ENCODE measurements at places on chromosomes 16 and 17. TPM values are rescaled to one million over a fixed set of nuclear protein-coding genes. Genes with fewer than 3 reads are reported as not detected.

The FBXW10B gene
- total RNA-seq: 0.64 TPM

The ZG16 gene
- not detected for total RNA-seq

The AURKB gene
- not detected for total RNA-seq

The NPB gene
- total RNA-seq: 2.1 TPM

The KRT31 gene
- not detected for total RNA-seq

- no peak overlapping the region for H3K27ac ChIP-seq
- no peak overlapping the region for H3K4me3 ChIP-seq
- no peaks in the 10 kb centered on the region for H3K4me1 ChIP-seq
- H3K36me3 ChIP-seq: no peaks in the 10 kb centered on the region
- no peak for DNase-seq
Observed at GRCh38 chr17:17645961-17646360, 35.3 kb upstream of the RAI1 start.

- H3K4me1 ChIP-seq: no peaks in the 10 kb centered on the region
- H3K27me3 ChIP-seq: no peaks in the 10 kb centered on the region
- H3K27ac ChIP-seq: no peak overlapping the region
- no peak for DNase-seq
- H3K4me3 ChIP-seq: no peak overlapping the region
- H3K36me3 ChIP-seq: no peaks in the 10 kb centered on the region
Observed at GRCh38 chr16:85963753-85964285, 64.9 kb downstream of the IRF8 start.

DNA sequence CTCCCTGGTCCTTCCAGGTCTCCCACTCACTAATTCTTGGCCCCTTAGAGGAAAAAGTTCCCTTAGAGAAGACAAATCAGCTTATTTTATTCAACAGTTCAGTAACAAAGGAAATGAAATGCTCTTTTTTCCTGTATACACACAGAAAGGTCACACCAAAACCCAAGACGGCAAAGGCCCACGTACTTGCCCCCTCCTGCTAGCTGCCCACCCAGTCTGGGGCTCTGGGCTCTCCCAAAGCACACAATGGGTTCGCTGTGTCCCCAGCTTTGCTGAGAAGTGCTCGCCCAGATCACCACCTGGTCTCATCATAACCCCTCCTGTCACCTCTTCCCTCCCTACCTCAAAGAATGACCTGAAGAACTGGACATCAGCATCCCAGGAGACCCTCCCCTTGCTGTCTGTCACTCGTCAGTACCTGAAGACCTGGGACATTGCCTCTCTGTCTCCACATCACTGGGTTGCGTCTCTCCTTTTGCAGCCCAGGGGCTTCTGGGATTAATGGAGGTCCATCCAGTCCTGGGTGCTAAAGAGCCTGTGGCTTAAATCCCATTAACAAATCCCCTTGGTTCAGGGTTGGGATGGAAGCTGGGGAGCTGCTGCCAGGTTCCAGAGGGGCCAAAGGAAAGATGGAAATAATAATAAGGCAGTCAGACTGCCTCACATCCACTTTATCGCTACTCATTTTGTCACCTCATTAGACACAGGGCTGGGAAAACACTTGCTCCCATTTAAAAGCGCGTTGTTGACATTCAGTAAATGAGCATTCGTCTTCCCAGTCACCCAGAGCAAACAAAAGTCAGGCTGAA is 3.3 kb downstream of the SLC6A4 start:
- no peaks in the 10 kb centered on the region for H3K36me3 ChIP-seq
- H3K27me3 ChIP-seq: peaks cover 8% of the 10 kb centered on the region
- no peak overlapping the region for H3K27ac ChIP-seq
- H3K4me1 ChIP-seq: peaks cover 8% of the 10 kb centered on the region

DNA sequence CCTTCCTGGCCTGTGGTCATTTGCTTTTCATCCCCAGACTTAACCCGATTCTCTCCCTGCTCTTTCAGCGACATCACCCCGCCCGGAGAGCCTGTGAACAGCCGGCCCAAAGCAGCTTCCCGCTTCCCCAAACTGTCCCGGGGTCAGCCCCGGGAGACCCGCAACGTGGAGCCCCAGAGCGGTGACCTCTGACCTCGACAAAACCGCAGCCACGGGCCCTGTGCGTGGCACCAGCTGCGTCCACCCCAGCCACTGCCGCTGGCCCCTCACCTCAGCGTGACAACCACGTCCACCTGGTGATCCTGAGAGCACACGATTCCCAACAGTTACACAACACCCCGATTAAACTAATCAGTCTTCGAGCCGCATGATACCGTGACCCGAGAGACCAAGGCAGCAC is 235.2 kb downstream of the CPPED1 start:
- no peak for DNase-seq
- H3K4me1 ChIP-seq: no peaks in the 10 kb centered on the region
- H3K27ac ChIP-seq: no peak overlapping the region
- H3K36me3 ChIP-seq: no peaks in the 10 kb centered on the region
- H3K4me3 ChIP-seq: no peak overlapping the region
- no peaks in the 10 kb centered on the region for H3K27me3 ChIP-seq

- H3K27me3 ChIP-seq: no peaks in the 10 kb centered on the region
- peak overlapping the region; percentile 72 for H3K27ac ChIP-seq
- DNase-seq: peak; percentile 67
- peaks cover 12% of the 10 kb centered on the region for H3K4me1 ChIP-seq
- no peaks in the 10 kb centered on the region for H3K36me3 ChIP-seq
Observed at GRCh38 chr17:68576811-68577496, 24.2 kb downstream of the FAM20A start.

DNA sequence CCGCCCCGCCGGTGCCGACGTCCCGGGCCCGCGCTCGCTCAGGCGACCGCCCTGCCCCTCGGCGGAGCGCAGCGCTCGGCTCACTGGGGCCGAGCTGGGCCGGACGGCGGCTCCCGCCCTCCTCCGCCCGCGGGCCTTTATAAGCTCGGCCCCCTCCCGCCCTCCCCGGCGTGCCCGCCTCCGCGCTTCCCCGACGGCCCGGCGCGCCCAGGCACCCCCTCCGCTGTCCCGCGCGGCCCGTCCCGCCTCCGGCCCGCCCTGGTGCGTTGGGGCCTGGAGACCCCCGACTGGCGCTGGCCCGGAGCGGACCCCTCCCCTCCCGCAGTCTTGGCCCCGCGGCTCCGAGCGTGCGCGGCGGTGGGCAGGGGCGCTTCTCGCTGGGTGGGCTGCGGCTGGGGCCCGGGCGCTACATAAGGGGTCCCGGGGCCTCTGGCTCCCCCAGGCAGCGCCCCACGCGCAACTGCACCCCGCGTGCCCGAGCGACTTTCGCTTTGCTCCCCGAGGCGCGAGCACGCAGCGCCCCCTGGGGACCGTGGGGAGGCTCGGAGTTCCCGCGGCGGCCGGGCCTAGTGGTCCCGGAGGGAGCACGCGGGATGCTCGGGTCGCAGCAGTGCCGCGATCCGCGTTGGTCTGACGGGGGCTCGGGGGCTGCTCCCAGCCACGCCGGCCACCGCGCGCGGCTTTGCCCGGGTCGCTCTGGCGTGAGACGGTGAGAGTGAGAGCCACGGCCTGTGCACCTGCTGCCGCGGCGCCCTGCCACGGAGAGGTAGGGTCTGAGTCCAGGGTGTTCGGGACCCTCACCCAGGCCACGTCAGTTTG is at the start of gene PIEZO1:
PIEZO1 (minus strand) TSS at position 115 of the 819 bp plus-strand sequence. CDS start 256 bp downstream, outside the sequence.
- peak; percentile 80 for DNase-seq
- H3K36me3 ChIP-seq: no peaks in the 10 kb centered on the region
- no peaks in the 10 kb centered on the region for H3K27me3 ChIP-seq

DNA sequence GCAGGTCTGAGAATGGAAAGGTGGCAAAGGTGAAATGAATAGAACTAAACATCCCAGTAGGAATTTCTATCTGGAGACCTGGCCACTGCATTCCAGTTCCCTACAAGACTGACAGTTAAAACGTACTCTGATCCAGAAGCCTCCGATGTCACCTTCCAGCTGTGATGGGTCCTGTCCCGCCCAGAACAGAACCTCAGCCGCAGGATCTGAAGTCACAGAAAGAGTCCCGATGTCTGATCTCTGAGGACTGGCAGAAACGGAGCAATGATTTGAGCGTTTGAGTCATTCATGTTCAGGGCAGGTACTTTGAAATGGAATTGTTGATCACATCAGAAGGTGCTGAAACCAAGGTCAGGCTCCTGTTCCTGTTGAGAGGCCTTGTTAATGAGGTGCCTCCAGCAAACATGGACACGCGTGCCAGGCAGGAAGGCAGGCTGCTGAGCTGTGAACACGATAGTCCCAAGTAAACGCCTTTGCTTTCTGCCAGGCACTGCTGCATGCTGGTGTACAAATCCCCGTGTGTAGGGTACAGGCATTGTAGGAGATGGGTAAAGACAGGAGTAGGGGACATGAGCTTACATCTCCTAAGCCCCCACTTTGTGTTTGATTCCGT is 61.4 kb downstream of the VAT1L start:
- no peak overlapping the region for H3K4me3 ChIP-seq
- no peaks in the 10 kb centered on the region for H3K27me3 ChIP-seq
- no peaks in the 10 kb centered on the region for H3K4me1 ChIP-seq
- no peak for DNase-seq
- no peak overlapping the region for H3K27ac ChIP-seq

DNA sequence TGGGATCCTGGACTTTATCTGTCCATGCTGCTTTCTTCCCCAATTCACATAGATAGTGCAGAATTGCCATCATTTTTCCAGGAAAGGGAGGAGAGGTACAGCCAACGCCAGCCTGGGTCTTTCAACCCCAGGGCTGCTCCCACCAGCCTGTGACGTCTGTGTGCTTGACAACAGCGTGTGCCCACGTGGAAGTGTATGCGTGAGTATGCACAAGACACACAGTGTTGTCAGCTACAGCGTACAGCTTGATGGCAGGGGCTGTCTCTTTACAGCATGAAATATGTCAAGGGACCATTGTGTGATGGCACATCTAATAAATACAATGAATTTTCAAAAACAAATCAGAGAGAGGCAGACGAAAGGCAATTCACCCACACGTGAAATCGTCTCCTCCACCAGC is 62.3 kb downstream of the GSG1L start:
- H3K4me3 ChIP-seq: no peak overlapping the region
- no peaks in the 10 kb centered on the region for H3K4me1 ChIP-seq
- H3K27ac ChIP-seq: no peak overlapping the region
- H3K27me3 ChIP-seq: no peaks in the 10 kb centered on the region
- DNase-seq: no peak

GRCh38 chr16:17213025-17213424 is 257.7 kb downstream of the XYLT1 start:
- H3K27ac ChIP-seq: no peak overlapping the region
- H3K4me1 ChIP-seq: no peaks in the 10 kb centered on the region
- H3K4me3 ChIP-seq: no peak overlapping the region
- DNase-seq: no peak

- no peaks in the 10 kb centered on the region for H3K27me3 ChIP-seq
- peaks cover 11% of the 10 kb centered on the region for H3K4me1 ChIP-seq
- peak overlapping the region; percentile 94 for H3K4me3 ChIP-seq
- no peak for DNase-seq
- no peaks in the 10 kb centered on the region for H3K36me3 ChIP-seq
- peak overlapping the region; percentile 88 for H3K27ac ChIP-seq
Observed at GRCh38 chr16:67893743-67894399, 817 bp downstream of the PSKH1 start.

- DNase-seq: no peak
- no peaks in the 10 kb centered on the region for H3K4me1 ChIP-seq
- H3K27me3 ChIP-seq: no peaks in the 10 kb centered on the region
- H3K27ac ChIP-seq: no peak overlapping the region
- no peak overlapping the region for H3K4me3 ChIP-seq
Observed at GRCh38 chr17:73815474-73815873, 171.2 kb upstream of the SDK2 start.

- no peaks in the 10 kb centered on the region for H3K27me3 ChIP-seq
- H3K36me3 ChIP-seq: no peaks in the 10 kb centered on the region
Observed at GRCh38 chr17:79646721-79647455, 36.0 kb upstream of the RBFOX3 start.

GRCh38 chr16:50372611-50373344 is 4.0 kb upstream of the BRD7 start:
- no peak overlapping the region for H3K4me3 ChIP-seq
- DNase-seq: no peak

DNA sequence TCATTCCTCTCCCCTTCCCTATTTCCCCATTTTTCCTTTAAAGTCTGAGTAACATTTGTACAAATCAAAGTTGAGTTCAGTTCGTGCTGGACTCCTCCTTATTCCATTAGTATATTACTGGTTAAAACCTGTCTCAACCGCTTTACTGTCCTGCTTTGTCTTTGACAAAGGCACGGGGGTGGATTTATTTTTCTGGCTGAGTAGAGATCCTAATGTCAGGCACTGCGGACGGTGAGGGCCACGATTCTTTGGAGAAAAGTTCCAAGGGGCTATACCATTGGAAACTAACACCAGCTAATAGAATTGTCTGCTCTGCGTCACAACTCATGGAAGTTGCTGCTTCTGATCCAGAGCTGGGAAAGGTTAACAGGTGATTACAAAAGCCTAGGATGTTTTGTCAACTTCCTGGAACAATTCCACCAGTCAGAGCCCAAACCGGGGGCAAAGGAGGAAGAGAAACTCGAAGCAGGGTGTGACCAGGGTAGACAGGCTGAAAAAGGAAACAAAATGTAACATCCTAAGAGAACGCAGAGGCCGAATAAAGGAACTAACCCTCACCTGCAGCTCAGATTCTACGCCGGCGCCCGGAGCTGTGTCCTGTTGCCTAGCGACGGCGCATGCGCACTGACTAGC is 12.4 kb downstream of the TAT start:
- H3K4me1 ChIP-seq: no peaks in the 10 kb centered on the region
- H3K27ac ChIP-seq: peak overlapping the region; percentile 34
- H3K27me3 ChIP-seq: no peaks in the 10 kb centered on the region
- no peaks in the 10 kb centered on the region for H3K36me3 ChIP-seq
- H3K4me3 ChIP-seq: peak overlapping the region; percentile 27
- no peak for DNase-seq

DNA sequence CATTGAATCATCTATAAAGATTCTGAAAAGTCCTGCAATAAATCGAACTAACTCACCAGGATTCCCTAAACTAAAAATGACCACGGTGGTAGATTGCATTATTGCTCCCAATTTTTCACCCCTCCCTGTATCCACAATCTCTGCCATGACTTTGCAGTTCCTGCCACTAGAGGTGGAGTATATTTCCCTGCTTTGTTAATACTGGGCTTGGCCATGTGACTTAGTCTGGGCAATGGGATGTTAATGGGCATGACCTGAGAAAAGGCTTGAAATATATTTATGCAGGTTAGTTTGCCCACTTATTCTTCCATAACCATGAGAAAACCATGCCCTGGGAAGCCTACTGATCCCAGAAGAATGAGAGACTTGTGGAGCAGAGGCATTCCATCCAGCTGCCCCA is 59.1 kb downstream of the NOG start:
- H3K27me3 ChIP-seq: no peaks in the 10 kb centered on the region
- H3K27ac ChIP-seq: no peak overlapping the region
- H3K4me1 ChIP-seq: no peaks in the 10 kb centered on the region
- H3K4me3 ChIP-seq: no peak overlapping the region

GRCh38 chr16:52544703-52545102 is 2.2 kb downstream of the TOX3 start:
- H3K27me3 ChIP-seq: peaks cover 3% of the 10 kb centered on the region
- no peaks in the 10 kb centered on the region for H3K36me3 ChIP-seq
- H3K27ac ChIP-seq: no peak overlapping the region
- DNase-seq: no peak
- H3K4me3 ChIP-seq: no peak overlapping the region

DNA sequence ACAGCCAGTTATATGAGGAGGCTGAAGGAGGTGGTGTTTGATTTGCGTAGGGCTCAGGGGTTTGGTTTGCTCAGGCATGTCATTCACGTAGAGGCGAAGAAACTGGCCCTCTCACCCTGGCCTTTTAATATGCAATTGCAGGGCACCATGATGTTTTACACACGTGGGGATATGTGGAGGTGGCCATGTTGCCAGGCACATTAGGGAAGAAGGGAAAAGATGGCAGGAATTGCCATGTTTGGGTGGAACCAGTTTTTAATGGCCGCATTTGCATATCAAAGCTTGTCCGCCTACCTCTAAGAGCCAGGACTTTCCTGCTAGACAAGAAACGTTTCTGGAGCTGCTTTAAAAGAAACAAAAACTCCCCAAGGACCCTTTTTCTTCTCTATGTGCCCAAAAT is 1483.7 kb upstream of the GOT2 start:
- H3K36me3 ChIP-seq: no peaks in the 10 kb centered on the region
- no peak overlapping the region for H3K27ac ChIP-seq
- no peaks in the 10 kb centered on the region for H3K4me1 ChIP-seq
- H3K27me3 ChIP-seq: no peaks in the 10 kb centered on the region
- DNase-seq: no peak

Measured in uterus (tissue), 4 donors.